CD4-positive, alpha-beta memory T cell (primary cell): ENCODE measurements at places on chromosomes 3 and 15.

DNA sequence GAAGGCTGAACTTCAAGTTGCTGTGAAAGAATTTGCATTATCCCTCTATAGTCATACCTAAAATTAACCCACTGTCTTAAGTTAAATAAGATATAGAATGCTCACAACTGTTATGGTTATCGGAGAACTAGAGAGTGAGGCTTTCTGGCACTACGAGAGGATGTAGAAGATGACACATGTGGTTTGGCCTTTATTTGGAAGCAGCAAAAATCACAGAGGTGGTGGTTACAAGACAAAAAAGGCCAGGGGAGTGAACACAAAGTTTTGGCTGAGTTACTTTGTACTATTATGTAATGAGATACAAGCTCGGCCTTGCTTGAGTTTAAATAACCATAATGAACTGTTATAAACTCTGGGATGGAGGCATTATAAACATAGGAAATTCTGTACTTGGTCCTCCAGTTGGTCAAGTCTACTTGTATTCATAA lies 78.3 kb upstream of the ICE2 start:
- peak; percentile 67 for DNase-seq

DNA sequence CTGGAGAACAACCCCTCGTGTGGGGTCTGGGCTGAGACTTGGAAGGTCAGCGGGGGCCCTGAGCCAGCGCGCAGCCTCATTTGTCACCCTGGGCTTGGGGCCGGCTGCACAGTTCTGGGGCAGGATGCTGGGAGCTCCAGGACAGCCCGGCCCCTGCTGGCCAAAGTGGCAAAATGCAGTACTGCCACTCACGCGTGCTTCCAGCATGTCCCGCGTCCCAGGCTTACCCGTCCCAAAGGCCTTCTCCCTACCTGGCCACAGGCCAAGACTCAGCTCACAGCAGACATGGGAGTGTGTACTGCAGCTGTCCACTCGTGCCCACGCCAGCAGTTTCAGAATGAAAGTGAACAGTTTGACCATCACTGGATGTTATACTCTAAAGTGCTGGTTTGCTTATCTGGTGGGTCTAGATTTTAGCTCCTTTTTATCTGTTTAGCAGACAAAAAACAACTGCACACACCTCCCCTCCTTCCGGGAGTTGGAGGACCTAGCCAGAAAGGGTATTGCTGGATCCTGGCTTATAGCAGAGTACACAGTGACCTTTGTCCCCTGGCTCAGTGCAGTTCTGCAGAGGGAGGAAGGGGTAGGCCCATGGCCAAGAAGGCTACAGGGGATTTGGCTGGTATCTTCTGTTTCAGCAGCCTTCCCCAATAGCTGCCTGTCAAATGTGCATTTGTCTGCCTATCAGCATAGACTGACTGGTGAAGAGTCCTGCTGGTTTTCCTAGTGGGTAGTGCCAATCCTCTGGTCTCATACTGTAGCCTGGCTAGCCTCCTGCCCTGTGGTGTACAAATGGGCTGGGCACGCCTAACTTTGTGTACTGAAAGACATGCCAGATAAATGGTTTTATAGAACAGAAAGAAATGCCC lies 23.2 kb upstream of the IP6K2 start:
- peak; percentile 43 for DNase-seq

DNA sequence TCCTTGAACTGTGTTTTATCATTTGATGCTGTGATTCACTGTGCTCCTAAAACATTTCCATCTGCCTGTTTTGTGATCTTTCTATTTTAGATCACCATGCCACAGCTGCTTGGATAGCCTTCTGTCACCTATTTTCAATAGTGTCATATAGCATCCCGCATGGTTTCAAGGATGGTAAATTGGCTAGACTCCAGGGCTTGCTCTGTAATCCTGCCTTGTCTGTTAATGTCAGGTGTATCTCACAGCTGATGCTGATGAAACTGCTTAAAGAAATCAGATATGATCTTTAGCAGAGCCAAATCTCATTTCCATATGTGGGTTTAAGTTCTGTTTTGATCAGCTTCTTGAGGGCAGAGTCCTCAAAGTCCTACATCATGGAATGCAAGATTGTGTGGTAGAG lies 182.2 kb downstream of the UBE2E2 start:
- no peak for DNase-seq

GRCh38 chr3:73030073-73030597 lies 31.3 kb upstream of the EBLN2 start:
- no peak for DNase-seq

DNA sequence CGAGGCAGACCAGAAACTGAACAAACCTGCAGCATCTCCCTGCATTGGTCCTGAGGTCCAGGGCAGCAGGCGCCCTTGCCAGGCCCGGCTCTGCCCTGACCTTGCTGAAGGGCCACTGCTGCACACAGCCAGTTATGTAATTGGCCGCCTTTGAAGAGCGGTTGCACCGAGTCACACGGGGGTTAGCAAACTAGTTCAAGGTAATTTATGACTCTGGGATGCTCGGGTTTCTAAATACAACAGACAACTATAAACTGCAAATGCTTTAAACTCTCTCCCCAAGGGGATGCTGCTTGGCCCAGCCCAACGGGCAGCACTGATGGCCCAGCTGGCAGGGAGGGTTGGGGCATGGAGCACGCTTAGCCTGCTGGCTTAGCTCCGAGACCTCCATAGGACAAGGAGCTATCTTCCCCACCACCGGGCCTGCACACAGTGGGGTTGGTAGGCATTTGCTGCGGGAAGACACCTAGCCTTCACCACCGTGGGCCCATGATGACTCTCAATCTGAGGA lies 60.3 kb upstream of the IQSEC1 start:
- DNase-seq, result no peak

DNA sequence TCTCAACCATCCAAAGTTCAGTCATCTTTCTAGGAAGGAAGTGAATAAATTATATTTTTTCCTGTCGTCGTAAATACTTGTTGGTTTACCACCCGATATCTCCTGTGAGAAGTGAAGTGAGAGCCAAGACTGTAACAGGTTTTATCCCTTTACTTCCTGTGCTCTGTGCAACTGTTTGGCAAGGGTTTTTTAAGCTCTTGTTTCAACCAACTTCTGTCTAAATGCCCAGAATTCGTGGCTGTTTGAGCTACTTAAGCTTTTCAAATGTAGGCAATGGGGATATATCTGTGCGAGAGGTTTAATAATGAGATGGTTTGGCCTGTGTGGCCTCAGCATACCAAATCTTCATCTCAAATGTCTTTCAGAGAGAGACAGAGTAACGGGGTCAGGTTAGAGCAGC lies 134.7 kb downstream of the LRTM1 start:
- DNase-seq, result no peak

DNA sequence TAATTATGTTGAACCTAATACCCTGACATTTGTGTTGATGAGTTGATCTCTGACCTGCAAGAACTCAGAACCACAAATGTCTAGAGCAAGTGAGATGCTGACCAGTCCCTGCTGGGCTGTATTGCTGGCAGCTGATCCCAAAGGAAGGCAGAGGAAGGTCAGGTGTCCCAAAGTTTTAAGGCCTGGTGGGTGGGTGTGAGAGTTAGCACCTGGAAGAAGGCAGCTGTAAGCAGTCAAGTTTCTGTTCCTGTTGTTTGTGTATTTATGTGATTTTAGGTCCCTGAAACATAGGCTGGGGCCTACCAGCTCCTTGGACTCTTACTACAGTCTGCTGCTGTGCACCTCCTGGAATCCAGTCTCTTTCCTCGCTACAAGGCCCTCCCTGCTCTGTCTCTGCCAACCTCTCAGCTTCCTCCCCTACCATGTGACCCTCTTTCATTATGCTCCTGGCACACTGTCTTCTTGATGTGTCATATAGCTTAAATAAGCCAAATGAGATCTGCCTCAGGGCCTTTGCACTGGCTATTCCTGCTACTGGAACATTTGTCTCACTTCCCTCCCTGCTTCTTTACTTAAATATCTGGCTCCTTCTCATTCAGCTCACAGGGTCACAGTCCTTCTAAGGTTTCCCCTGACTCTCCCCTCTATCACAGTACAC lies 31.0 kb upstream of the ATOSA start:
- no peak for DNase-seq

DNA sequence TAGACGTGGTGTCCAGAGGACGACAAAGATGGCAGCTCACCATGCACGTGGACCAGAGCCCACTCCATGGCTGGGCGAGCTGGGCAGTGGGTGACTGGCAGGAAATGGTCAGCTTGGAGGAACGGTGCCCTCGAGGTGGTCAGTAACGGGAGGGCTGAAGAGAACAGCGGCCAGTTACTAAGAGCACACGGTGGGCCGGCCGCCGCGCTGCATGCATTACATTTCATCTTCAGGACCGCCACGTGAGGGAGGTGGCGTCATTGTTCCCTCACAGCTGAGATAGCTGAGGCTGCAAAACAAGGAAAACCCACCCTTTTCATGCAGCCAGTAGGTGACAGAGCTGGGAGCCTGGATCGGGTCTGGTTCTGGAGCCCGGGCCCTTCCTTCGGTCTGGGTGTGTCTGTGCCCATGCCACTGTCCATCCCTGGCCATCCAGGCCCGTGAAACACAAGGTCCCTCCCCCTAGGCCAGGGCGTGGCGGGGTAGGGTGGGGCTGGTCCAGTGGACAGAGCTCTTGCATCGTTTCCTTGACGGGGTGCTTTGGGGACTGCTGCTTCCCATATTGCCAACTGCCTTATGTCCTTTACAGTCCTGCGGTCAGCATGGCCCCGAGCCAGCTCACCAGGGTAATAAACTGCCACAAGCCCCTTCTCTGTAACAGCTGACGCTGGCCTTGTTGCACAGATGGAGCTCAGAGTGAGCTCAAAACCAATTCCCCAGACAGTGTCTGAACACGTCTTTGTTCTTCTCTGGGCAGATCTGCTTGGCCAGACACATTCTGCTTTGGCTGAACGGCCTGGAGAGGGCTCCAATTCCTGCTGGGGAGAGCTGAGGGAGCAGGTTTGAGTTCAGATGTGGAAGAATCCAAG lies 51.8 kb downstream of the RGMA start:
- no peak for DNase-seq
